ENCODE measurements at places on chromosomes 2 and 18.
A peak's percentile ranks its signal among the peaks of the same experiment; 100 is the strongest.

DNA sequence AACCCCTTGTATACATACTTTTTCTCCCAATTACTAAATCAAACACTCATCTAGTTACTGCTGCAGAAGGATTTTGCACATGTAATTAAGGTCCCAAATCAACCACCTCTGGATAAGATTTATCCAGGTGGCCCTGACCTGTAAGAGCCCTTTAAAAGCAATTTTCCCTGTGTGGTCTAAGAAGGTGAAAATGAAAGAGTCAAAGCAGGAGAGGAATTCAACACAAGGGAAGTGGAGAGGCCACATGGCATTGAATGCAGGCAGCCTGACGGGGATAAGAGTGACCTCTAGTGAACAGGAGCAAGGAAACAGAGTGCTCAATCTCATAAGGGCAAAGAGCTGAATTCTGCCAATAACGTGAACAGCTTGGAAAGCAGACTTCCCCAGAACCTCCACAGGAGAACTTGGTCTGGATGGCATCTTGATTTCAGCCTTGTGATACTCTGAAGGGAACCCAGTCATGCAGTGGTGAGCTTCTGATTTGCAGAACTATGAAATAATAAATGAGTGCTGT, 27.2 kb downstream of the PPP3R1 start:
- no peak for DNase-seq

GRCh38 chr2:119760237-119760955, 674 bp downstream of the PTPN4 start:
- peak; percentile 51 for DNase-seq

DNA sequence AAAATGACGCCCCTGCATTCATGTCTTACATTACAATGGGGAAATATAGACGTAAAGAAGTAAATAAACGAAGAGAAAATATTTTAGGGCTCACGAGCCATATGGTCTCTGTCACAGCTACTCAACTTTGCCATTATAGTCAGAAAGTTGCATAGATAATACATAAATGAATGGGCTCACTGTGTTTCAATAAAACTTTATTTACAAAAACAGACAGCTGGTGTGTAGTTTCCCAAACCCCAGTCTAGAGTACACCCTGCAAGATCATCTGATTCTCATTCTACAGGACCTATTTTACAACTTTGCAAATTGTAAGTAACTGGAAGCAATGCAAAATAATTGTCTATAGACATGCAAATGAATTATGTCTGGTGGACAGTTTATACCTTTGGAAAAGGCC, 57.5 kb downstream of the NOL10 start:
- no peak for DNase-seq

GRCh38 chr2:113281910-113282746, 3.4 kb upstream of the PAX8 start:
- no peak for DNase-seq

DNA sequence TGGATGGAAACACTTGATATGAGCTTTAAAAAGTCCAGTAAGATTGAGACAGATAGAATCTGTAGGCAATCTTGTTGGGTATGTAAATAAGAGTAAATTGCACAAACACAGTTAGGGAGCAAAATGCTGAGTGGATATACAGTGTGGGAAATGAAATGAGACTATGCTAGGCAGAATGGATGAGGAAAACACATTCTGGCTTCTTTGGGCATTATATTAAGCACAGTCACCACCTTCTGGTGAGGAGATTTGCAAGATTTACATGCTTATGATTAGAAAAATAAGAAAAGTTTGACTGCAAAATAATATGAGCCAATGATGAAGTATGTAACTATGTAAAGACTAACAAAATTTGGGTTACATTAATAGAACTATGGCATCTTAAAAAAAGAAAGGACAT, 2165.0 kb upstream of the CELF4 start:
- no peak for DNase-seq

GRCh38 chr2:50514901-50515300, 517.0 kb downstream of the NRXN1 start:
- DNase-seq = no peak

DNA sequence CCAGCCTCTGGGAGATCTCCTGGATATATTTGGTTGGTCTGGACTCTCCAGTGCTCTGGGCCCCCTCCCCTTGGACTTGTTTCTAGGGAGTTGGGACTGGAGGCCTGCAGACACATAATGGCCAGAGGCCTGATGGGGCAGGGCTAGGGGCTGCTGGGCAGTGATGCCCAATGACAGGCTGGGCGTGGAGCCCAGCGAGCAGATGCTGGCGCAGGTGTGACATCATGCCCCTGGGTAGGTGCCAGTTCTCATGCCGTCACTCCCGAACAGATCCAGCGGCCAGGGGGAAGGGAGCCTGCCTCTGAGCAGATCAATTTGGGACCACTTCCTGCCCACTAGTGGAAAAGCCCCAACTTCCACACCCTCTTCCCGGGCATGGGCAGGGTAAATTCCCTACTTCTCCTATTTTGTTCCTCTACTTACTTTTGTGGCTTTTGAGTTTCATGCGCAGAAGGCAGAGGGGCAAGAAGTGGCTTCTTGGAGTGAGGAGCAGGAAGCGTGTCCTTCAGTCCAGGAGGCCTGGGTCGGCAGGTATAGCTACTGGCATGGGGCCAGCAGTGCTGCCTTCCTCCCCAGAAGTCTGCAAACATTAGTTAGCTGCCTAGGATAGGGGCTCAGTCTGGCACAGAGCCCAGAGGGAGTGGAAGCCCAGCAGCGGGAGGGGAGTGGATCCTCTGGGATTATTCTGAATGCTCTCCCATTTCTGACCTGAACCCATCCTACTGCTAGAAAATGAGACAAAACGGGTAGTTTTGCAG, 6.1 kb downstream of the MPV17 start:
- peak; percentile 63 for DNase-seq

DNA sequence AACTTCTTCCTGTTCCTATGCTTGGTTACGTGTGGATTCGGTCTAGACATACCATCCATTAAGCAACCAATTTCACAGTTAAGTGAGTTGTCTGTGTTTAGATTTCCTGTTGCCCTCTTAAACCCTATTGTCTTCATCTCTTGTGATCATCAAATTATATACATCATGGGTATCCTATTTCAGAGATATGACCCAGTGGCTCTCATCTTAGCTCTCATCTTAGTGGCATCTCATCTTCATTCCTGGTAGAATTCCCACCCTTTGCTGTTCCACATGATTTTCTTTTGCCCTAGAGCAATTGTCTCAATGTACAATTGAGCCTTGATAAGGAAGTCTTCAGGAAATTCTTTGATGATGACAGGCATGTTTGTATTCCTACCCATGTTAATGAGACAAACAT, 29.4 kb upstream of the FN1 start:
- no peak for DNase-seq

DNA sequence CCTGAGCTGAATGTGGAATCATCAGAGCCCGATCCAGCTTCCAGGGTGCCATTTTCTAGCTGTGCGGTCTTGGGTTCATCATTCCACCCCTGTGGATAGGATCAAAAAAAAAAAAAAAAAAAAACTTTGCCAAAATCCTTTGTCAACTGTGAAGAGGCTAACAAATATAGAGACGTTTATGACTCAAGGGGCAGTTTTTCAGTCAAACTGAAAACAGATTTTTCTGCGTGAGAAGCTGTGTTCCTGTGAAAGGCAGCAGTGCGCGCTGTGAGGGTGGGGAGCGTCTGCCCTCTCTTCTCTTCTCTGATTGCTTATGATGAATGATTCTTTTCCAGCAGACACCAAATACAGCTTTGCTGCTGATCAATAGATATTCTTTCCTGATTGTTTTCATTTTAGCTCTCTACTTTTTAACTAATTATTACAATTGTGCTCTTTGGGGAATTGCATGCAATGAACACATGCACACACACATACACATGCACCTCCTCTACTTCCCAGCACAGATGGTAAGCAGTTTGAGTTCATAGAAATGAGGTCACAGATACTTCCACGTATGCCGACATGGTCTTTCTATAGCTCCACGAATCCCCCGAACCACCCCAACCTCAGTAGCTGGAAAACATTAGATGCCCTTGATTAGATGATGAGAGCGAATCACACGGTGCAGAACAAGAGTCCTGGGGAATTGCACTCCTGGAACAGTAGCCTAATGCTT, 175.4 kb downstream of the NRP2 start:
- DNase-seq = no peak

- no peak for DNase-seq
Measured at GRCh38 chr18:75280427-75281280, 70.1 kb downstream of the TSHZ1 start.

GRCh38 chr2:2705871-2706270, 374.8 kb upstream of the MYT1L start:
- DNase-seq = no peak

- DNase-seq = no peak
Measured at GRCh38 chr2:179461420-179461819, 196.8 kb upstream of the SESTD1 start.

- no peak for DNase-seq
Measured at GRCh38 chr2:221097949-221098348, 474.2 kb downstream of the EPHA4 start.

DNA sequence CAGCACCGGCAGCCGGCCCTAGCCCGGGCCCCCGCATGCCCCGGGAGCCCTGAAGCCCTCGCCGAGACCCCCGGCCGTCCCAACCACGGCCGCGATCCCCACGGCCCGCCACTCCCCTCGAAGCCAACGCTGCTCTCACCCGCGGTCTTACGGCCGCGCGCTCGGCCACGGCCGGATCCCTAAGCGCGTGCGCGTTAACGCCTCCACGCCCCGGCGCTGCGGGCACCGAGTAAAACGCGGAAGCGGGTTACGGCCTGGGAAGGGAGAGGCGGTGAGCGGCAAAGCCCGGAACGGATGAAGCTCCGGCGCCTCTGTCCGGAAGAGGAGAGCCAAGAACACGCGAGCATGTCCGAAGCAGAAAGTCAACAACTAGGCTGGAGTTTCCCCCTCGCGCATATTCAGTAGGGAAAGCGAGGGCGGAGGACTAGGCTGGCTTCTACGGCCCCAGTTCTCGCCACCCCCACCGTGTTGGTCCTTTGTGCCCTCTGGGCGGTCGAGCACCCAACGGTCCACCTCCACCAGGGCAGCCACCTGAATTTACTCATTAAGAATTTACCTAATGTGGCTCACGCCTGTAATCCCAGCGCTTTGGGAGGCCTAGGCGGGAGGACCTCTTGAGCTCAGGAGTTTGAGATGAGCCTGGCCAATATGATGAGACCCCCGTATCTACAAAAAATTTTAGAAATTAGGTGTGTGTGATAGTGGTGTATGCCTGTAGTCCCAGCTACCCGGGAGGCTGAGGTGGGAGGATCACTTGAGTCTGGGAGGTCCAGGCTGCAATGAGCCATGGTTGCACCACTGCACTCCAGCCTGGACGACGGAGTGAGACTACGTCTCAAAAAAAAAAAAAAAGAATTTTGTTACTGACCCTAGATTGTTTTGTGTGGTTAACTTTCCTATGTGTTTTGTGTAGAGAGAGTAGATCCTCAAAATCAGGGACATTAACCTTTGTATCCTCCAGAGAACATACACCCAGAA, at the start of gene KANSL3:
Gene KANSL3 (minus strand): TSS at position 169 of the 978 bp plus-strand sequence. CDS start 1,177 bp downstream, outside the sequence.
- DNase-seq = peak; percentile 78

GRCh38 chr18:73895701-73896100, 251.9 kb downstream of the FBXO15 start:
- no peak for DNase-seq

DNA sequence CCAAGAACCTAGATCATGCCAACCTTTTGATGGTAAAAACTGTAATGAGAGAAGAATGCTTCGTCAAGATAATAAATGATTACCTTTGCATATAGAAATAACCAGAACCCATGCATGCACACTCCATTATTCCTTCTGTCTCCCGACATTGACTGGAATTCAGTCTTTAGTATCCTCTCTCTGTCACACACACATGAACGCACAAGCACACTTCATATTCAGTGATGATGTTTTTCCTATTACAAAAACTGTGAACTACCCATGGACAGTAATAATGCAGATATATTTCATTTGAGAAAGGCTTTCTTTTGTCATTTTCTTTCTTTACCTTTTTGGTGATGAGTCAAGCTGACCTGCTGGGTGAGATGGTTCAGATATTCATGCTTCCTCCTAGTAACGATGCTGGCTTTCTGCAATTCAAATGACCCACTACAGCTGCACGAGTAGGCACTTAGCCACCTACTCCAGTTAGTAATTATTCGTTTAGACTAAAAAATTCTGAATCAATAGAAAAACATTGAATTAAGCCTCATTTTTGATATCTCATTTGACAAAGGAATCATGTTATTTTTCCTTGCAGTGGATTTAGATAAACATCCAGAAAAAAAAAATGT, 382.2 kb downstream of the TGIF1 start:
- no peak for DNase-seq

GRCh38 chr2:85653996-85654395, 14.0 kb downstream of the SFTPB start:
- DNase-seq = no peak

GRCh38 chr2:232959139-232959538, 53.9 kb downstream of the NGEF start:
- DNase-seq = no peak

DNA sequence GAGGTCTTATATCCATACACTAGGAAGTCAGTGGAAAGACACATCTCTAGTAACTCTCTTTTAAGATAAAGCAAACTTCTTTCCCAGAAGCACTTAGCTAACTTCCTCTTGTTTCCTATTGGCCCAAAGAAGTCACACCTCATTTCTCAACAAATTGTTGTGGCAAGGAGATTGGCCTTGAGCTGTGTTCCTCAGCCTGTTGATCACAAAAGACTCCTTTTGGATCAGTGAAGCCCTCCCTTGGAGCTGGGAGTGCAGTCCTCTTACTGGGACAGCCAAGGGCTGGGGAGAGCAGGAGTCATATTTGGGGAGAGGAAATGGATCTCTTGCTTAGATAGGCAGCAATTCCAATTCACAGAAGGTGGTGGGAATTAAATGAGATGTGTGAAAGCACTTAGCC, 51.2 kb upstream of the DAPL1 start:
- DNase-seq = no peak

DNA sequence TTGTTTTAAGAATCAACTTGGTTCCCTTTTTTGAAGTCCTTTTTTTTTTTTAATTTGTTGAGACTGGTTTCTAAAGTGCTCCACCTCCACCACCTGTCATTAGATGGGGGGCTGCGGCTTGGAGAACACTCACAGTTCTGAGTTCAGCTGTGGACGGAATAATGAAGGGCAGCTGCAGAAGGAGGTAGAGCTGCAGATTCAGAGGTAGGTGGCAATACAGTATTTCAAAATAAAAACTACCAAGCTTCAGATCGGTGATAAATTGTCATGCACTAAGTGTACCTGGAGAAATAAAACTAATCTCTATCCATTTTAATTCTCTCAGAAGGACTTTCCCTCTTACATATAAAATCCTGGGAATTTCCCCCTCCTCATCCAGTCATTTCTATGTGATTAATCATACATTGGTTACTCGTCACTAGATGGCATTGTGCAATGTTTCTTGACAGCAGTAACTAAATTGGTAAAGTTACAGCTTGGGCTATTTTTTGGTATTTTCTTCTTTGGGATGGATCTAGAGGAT, 81.1 kb upstream of the SLC39A10 start:
- peak; percentile 10 for DNase-seq

- no peak for DNase-seq
Measured at GRCh38 chr2:69111076-69111475, 98.1 kb downstream of the ANTXR1 start.

DNA sequence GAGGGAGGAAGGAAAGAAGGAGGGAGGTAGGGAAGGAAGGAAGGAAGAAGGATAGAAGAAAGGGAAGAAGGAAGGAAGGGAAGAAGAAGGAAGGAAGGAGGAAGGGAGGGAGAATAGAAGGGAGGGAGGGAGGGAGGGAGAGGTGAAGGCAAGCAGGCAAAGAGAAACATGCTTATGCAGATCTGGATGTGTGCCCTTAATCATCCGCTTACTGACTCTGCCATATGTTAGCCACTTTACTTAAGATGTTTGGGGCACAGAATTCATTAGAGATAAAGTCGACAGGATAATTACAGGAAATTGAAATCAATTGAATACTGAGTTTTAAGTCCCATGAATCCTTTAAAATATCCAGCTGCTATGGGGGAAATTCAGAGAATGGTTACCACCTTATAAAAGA, 334.2 kb downstream of the GRB14 start:
- no peak for DNase-seq

- no peak for DNase-seq
Measured at GRCh38 chr18:3211236-3211992, 8.4 kb downstream of the MYOM1 start.

All from NCI-H1105 (cell line).